ENCODE measurements at places on chromosomes 6 and 20.

DNA sequence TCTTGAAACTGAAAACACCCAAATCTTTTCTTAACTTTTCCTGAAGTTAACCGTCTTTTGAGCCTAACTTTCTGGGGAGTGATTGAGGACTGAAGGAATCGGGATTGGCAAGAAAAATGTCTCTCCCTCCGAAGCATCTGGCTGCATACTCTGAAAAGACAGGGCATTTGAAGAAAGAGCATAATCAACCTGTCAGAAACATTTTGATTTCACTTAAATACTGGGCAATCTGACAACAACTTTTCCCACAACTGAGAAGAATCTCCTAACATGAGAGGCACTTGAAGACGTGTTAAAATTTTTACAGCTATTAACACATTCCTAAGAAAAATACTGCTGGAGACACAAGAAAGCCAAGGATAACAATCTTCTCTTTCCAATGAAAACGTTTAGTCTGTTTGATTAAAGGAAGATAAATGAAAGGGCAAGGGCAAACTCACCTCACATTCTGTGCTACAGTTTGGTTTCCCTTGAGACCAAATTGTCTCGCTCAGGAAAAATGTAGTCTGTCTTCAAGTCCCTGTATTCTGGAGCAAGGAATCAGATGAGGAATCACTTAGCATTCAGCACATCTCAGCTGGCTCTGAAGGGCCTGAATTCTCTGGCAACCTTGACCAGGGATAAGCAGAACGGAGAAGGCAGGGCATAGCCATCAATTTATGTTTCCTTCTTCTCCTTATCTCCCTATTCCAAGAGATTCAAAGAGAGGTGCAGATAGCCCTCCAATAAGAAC is 76.1 kb downstream of the TBX18 start:
- no peak for DNase-seq

DNA sequence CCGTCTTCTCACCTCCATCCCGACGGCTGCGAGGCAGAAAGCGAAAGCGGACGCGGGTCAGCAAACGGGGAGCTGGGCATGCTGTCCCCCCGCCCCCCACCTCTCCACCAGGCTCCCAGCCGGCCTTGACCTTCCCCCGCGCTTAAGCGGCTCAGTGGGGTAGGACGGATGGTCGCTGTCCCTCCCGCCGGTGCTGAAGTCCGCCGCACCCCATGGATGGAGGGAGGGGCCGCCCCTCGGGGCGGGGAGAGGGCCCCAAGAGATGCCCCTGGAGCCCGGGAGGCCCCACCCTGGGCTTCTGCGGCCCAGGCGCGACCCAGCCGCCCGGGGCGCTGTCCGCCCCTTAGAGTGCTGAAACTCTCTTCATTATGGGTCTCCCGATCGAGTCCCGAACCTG is at the start of gene KCNB1:
Gene KCNB1 (minus strand): TSS at position 48 of the 397 bp plus-strand sequence. CDS start 188 bp downstream, outside the sequence.
- DNase-seq, result no peak

DNA sequence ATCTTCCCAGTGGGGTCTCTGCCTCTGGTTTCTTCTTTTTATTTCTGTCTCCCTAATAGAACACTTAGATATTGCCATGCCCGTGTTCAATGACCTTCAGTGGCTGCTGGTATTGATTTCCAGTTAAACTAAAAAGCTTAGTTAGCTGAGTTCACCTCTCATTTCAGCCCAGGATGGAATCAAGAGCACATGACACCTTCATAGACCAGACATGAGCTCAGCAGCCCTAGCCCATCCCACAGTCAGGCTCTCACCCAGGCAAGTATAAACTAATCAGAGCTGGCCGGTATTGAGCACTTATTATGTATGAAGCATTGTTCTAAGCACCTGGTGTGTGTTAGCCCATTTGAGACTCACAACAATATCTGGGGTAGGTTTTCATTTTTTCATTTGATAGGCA is 33.7 kb upstream of the PLEKHG1 start:
- DNase-seq, result no peak

GRCh38 chr20:47982574-47983360 is 197.5 kb upstream of the SULF2 start:
- DNase-seq, result no peak

GRCh38 chr6:6397842-6398241 is 77.4 kb upstream of the F13A1 start:
- DNase-seq, result no peak

DNA sequence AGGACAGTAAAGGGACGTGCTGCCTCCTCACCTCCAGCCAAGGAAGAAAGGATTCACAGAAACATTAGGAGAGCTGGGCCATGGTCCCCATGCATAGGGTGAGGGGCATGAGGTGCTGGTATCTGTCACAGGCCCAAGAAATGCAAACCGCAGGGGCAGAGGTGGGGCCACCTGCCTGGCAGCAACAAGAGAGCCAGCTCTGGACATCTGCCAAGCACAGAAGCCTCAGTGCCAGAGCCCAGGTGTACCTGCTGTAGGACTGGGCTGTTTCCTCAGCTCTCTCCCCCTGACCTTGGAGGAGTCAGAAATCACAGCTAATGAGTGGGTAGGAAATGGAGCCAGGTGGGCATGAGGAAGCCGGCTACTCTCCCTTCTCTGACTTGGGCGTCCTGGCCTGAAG is 45.3 kb downstream of the SLC2A12 start:
- no peak for DNase-seq

GRCh38 chr6:75079589-75079988 is 126.3 kb downstream of the COL12A1 start:
- DNase-seq, result no peak

DNA sequence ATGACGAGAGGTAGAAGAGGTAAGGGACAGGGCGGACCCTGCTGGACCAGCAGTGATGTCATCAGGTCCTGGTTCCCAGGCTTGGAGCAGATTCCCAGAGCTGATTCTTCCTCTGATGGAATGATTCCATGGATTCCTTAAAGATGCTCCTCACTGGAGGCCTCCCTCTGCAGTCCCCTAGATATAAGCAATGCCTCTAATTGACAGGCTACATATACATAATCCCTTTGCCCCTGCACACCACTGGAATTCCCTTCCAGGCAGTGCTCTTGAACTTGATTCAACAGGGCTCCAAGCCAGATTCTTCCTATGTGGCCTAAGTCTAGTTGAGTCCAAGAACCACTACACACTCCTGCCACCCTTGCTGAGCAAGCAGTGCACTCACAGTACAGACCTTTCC is 52.3 kb upstream of the L3MBTL3 start:
- no peak for DNase-seq

- DNase-seq, result no peak
These were observed 104.5 kb downstream of the IBTK start for GRCh38 chr6:82143041-82143481.
